ENCODE measurements at places on chromosomes 7 and 10.

- DNase-seq: no peak
Measured at GRCh38 chr7:79732535-79732934, 279.1 kb upstream of the MAGI2 start.

GRCh38 chr10:33098951-33099663 lies 141.1 kb upstream of the ITGB1 start:
- DNase-seq: no peak

- no peak for DNase-seq
Measured at GRCh38 chr7:11069591-11069990, 95.9 kb downstream of the PHF14 start.

DNA sequence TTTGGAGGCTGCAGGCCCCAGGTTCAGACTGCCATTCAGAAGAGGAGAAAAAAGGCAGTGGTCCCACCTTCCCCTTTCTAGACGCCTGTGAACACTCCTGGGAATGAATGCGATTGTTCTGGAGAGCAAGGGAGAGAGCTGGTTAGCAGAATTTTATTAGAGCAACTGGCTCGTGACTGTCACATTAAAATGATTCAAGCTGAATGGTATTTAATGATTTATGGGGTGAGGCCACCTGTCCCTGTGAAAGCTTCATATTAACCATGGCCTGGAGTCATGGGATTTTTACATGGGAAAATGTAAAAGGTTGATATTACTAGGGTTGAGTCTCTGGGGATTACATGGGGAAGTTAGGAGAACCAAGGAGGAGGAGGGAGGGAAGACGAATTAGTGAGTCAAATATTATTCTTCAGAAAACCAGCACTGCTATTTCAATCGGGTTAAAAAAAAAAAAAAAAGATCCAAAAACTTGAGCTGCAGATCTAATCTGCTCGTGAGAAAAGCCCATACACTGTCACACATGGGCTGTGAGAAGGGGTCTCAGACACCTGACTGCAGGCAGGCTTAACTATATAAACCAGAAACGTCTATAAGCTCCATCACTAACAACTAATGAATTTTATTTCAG lies 8.3 kb downstream of the CXCL12 start:
- DNase-seq: no peak

- DNase-seq: peak; percentile 20
Measured at GRCh38 chr10:93816123-93816747, 58.5 kb downstream of the LGI1 start.

DNA sequence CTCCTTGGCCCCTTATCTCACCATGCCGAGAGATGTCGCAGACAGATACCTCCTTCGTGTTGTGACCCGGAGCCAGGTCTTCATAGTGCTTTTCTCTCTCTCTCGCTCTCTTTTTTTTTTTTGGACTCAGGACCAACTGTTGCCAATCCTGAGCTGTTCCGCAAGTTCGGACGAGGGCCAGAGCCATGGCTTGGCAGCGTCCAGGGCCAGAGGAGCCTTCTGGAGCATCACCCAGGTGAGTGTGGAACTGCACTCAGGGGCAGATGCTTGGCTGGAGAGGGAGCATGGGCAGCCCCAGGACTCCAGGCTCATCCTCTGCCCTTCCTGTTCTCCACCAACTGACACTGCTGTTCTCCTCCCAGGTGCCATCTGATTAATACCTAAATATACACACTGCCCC lies 7.8 kb downstream of the ZNF862 start:
- DNase-seq: no peak

DNA sequence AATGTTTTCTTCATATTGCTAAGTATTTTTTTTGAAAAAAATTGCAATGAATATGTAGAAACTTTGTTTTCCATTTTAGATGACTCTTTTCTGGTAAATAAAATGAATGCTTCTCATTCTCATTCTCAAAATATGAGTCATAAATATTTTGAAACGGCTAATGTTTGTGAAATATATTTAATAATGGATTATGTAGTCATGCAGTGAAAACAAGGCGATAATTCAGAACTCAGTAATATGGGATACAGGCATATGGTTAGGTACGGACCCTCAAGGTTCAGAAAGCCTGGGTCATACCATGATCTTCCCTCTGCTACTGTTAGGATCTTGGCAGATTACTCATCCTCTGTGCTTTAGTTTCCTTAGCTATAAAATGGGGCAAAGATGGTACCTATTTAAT lies 46.2 kb upstream of the SLC39A12 start:
- DNase-seq: no peak

GRCh38 chr7:5421714-5422395 lies 1.8 kb downstream of the TNRC18 start:
- no peak for DNase-seq

DNA sequence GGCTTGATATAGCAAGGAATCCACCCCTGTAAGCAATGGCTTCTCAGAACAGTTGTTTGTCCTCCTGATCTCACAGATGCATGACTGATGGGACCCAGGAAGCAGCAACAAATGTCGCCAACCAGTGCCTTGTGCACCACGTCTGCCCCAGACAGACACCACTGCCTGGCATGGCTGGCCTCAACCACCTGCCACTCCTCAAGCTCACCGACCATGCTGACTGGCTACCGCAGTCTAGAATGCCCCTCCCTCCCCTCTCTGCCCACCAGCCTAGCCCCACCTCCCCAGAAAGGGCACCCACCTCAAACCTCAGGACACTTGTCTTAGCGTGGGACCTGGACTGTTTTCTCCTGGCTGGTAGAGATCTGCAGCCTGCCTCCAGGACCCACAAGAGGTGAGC lies 24.0 kb downstream of the LRRC20 start:
- no peak for DNase-seq

DNA sequence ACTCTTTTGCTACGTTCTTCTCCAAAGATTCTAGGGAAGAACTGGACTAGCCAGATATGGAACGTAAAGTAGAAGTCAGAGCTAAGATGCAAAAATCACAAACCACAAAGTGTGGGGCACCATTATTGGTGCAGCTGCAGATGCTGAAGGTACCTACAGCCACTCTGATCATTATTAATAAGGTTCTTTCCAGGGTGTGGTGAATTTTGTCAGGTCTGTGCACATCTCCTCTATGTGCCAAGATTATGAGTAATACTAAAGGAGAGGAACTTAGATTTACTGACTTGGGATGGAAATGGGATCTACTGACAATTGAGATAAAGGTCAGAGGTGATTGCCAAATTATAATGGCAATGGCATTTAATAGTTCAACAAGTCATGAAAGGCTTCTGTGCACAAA lies 148.2 kb downstream of the RAPGEF5 start:
- DNase-seq: no peak

DNA sequence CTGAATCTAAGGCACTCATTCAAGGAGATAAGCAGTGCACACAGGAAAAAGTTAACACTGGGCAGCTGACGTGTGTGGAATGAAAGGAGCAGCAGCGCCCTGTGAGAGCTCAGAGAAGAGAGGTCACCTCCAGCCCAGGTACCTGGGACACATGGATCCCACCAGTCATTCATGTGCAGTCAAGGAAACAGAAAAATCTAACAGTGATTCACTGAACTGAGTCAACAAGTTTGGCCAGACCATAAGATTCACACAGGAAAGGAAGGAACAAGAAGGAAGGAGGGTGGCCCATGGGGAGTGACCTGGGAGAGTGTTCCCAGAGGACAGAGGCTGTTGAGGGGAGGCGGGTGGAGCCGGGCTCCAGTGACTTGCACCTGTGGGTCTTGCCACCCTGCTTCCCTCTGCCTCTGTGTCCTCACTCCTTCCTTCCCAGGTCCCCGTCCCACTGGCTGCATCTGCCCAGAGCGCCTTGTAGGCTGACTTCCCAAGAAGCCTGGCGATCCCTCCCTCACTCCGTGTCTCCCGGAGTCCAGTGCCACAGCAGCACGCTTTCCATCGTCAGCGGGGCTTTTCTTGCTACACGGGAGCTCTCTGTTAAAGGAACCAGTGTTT lies 27.7 kb downstream of the RNF32 start:
- DNase-seq: no peak

DNA sequence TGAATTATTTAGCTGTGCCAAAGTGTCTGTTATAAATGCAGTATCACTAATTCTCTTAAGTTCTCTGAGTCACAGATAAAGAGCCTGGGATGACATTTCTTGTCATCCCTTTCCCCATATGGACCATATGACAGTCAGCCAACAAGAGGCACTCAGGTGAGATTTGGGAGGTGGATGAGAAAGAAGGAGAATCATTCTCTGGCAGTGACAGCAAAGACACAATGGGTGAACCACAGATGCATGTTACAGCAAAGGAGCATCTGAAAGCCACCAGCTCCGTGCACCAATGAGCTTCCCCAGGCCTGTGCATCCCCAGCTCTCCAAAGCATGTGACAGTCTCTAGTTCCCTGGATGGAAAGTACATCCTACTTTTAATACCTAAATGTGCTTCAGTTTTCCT lies 10.8 kb downstream of the GIMAP6 start:
- no peak for DNase-seq

GRCh38 chr7:18234519-18234918 lies 206.9 kb upstream of the PRPS1L1 start:
- DNase-seq: no peak

DNA sequence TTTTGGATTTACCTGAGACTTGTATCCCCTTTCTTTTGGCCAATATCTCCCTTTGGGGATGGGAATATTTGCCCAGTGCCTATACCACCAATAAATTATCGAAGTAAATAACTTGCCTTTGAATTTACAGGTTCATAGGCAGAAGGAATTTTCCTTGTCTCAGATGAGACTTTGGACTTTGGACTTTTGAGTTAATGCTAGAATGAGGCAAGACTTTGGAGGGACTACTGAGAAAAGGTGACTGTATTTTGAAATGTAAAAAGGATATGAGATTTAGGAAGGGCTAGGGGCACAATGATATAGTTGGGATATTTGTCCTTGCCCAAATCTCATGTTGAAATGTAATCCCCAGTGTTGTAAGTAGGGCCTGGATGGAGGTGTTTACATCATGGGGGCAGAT lies 384.5 kb upstream of the GHITM start:
- DNase-seq: no peak

DNA sequence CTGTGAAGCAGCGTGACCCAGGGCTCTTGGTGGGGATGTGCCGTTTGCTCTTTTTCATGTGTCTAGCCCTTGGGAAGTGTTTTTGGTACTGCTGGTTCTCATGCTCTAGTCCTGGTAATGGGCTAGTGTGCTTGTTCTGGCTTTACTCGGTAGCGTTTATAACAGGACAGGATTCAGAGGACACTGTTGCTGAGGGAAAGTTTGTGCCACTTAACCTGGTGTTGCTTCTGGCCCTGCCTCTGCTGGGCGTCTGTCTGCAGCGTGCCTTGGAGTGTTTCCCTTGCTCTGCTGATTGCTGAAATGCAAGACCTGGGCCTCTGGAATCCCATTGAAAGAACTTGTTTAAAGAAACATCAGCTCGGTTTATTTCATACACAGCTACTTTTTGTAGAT lies 35.0 kb downstream of the INPP5A start:
- DNase-seq: no peak

DNA sequence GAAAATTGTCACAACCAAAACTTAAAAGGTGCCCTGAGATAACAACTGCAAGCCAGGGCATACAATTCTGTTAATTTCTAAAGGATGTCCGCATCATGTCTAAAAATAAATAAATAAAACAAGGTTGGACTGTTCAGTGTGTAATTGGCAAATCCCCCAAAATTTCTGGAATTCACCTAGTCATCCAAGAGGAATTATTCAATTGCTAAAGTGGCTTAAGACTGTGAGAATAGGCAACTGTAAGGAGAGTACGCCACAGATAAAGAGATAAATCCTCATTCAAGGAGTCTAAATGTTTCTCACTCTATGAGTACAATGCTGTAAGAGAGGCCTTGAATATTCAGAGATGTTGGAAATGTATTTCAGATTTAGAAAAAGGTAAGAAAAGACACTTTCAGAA lies 37.2 kb downstream of the PIK3AP1 start:
- DNase-seq: no peak

DNA sequence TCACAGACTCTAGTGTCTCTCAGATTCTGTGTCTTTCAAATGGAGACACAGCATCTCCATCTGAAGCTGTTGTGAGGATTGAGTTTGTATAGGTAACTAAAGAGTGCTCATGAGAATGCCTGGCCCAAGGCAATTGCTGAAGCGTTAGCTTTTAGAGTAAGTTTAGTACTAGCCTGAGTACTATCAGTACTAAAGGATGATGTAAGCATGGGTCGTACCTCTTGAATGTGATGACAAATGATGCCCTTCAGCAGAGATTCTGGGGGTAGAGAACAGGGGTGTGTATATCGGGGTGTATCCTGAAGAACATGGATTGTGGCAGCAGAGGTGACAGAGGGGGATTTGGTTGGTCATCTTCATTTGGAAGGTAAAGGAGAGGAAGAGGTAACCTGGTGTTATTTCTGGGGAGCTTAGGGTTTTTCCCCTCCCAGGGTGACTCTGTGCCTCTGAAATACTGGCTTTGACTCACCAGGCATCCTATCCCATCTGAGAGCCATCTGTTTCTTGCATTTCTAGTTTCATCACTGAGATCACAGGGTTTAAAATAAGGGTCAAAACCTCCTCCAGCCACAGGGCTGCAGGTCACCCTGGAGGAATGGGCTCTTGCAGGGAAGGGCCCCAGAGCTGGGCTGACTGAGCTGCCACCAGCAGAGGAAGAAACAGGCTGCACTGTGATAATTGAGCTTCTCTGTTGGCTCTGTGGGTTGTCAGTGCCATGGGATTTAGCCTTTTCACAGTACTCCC lies 756.0 kb downstream of the KCNMA1 start:
- no peak for DNase-seq

GRCh38 chr10:116720668-116721546 lies 21.5 kb downstream of the HSPA12A start:
- DNase-seq: no peak

GRCh38 chr7:152464312-152465118 lies 28.7 kb upstream of the KMT2C start:
- DNase-seq: peak; percentile 76

GRCh38 chr10:25023278-25023677 lies 6.9 kb downstream of the THNSL1 start:
- no peak for DNase-seq

- DNase-seq: no peak
Measured at GRCh38 chr10:86813101-86813500, 56.7 kb downstream of the BMPR1A start.

GRCh38 chr10:69953851-69954250 lies 98.8 kb upstream of the MACROH2A2 start:
- no peak for DNase-seq

- no peak for DNase-seq
Measured at GRCh38 chr7:56105508-56105907, 768 bp downstream of the CHCHD2 start.

- no peak for DNase-seq
Measured at GRCh38 chr7:128200376-128200775, 40.7 kb upstream of the LEP start.

- DNase-seq: no peak
Measured at GRCh38 chr7:27345997-27346396, 103.4 kb downstream of the EVX1 start.

GRCh38 chr7:111083413-111083812 lies 7.5 kb upstream of the LRRN3 start:
- peak; percentile 69 for DNase-seq

DNA sequence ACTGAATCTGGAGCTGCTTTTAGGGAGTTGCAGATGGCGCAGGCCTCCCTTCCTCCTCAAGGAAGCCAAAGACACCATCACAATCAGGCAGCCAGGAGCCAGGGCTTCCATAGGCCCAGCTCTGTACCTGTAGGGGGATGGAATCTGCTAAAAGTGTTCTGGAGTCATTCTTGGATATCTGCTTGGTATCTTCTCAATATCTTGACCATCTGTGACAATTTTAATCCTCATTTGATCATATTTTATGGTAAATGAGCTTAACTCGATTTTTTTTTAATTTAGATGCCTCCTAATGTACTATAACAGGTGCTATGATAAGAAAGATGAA lies 3.1 kb downstream of the ST7 start:
- DNase-seq: no peak

GRCh38 chr7:82164813-82165212 lies 278.8 kb downstream of the CACNA2D1 start:
- DNase-seq: no peak

GRCh38 chr10:48838834-48839233 lies 100.8 kb downstream of the LRRC18 start:
- DNase-seq: no peak

All from stimulated activated naive CD8-positive, alpha-beta T cell treated with anti-CD3 and anti-CD28 coated beads, Interleukin-15, amount 100 ng/mL, for 72 hours (primary cell).